ENCODE measurements at places on chromosomes 1 and 21. TPM values are rescaled to one million over a fixed set of nuclear protein-coding genes. Genes with fewer than 3 reads are reported as not detected.
A peak's percentile ranks its signal among the peaks of the same experiment; 100 is the strongest.

DNA sequence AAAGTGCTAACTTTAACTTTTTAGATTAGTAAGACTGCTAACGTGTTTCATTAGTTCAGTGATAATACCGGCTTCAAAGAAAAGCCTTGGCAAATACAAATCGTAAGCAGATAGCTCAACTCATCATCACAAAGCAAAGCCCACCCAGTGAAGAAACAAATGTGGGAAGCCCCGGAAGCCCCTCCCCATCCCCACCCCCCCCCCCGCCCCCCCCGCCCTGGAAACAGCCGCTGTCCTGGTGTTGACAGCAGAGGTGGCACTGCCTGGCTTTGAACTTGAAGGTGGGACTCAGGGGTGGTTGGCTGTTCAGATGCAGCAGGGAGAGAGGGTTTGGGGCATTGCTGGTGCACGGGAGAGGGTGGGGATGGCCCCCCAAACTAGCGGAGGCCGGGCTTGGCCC, 14.1 kb downstream of the PDXK start:
- H3K4me1 ChIP-seq: peaks cover 17% of the 10 kb centered on the region
- H3K27ac ChIP-seq: no peak overlapping the region
- no peak for DNase-seq
- H3K4me3 ChIP-seq: no peak overlapping the region
- H3K27me3 ChIP-seq: no peaks in the 10 kb centered on the region
- H3K36me3 ChIP-seq: no peaks in the 10 kb centered on the region

C1orf105 gene
- 17.7 TPM for total RNA-seq

C2CD2 gene
- total RNA-seq: 14.1 TPM

- H3K27ac ChIP-seq: peak overlapping the region; percentile 100
- H3K27me3 ChIP-seq: no peaks in the 10 kb centered on the region
- H3K4me3 ChIP-seq: peak overlapping the region; percentile 99
- H3K4me1 ChIP-seq: peaks cover 14% of the 10 kb centered on the region
Measured at GRCh38 chr1:114758256-114758832, 560 bp upstream of the CSDE1 start.

RXFP4 gene
- not detected for total RNA-seq

- peaks cover 3% of the 10 kb centered on the region for H3K27me3 ChIP-seq
- H3K4me1 ChIP-seq: peaks cover 3% of the 10 kb centered on the region
Measured at GRCh38 chr1:111503585-111504060, at the start of the genes ADORA3 and TMIGD3. Gene ADORA3, minus strand, starts transcription at chr1:111503633. Its CDS starts 279 bp downstream, at chr1:111503354. Gene TMIGD3, minus strand, starts transcription at chr1:111503633. Its CDS starts 279 bp downstream, at chr1:111503354.

PROK1 gene
- total RNA-seq: not detected

- no peak overlapping the region for H3K4me3 ChIP-seq
- no peaks in the 10 kb centered on the region for H3K27me3 ChIP-seq
- H3K27ac ChIP-seq: no peak overlapping the region
- DNase-seq: no peak
Measured at GRCh38 chr1:184048561-184049240, 2.8 kb upstream of the TSEN15 start.

- DNase-seq: no peak
- no peak overlapping the region for H3K27ac ChIP-seq
- H3K27me3 ChIP-seq: no peaks in the 10 kb centered on the region
- peaks cover 12% of the 10 kb centered on the region for H3K4me1 ChIP-seq
- peaks cover 31% of the 10 kb centered on the region for H3K36me3 ChIP-seq
- peak overlapping the region; percentile 89 for H3K4me3 ChIP-seq
Measured at GRCh38 chr1:84480650-84481049, 1.6 kb downstream of the RPF1 start.

OR2L8 gene
- total RNA-seq: not detected

- no peaks in the 10 kb centered on the region for H3K36me3 ChIP-seq
- H3K4me3 ChIP-seq: no peak within 1 kb of the TSS
- H3K4me1 ChIP-seq: no peaks in the 10 kb centered on the region
- DNase-seq: no peak
- no peaks in the 10 kb centered on the region for H3K27me3 ChIP-seq
- H3K27ac ChIP-seq: no peak within 1 kb of the TSS
Measured at GRCh38 chr1:247857069-247857984, at the start of gene TRIM58. Gene TRIM58, plus strand, starts transcription at chr1:247857187. Its CDS starts 60 bp downstream, at chr1:247857247.

DNA sequence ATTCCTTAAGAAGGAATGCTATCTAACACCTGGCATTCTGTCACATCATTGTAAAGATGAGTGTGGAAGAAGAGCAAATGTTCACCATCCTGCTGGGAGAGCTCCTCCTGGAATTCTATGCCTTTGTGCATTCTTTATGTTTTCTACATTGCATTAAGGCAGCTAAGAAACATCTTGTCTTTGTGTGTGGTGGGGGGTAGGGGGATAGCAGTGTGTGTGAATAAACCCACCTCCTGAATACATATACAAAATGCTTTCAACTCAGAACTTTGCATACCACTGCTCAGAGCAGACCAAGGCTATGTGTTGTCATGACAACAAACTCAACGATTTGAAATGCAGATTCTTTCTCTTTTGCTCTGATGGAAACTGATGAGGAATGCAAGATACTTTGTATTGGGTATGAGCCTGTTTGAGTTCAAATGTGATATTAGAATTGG, 193.6 kb upstream of the KAZN start:
- H3K4me1 ChIP-seq: no peaks in the 10 kb centered on the region
- H3K27ac ChIP-seq: no peak overlapping the region
- no peaks in the 10 kb centered on the region for H3K36me3 ChIP-seq

OR2T12 gene
- total RNA-seq: not detected

DNA sequence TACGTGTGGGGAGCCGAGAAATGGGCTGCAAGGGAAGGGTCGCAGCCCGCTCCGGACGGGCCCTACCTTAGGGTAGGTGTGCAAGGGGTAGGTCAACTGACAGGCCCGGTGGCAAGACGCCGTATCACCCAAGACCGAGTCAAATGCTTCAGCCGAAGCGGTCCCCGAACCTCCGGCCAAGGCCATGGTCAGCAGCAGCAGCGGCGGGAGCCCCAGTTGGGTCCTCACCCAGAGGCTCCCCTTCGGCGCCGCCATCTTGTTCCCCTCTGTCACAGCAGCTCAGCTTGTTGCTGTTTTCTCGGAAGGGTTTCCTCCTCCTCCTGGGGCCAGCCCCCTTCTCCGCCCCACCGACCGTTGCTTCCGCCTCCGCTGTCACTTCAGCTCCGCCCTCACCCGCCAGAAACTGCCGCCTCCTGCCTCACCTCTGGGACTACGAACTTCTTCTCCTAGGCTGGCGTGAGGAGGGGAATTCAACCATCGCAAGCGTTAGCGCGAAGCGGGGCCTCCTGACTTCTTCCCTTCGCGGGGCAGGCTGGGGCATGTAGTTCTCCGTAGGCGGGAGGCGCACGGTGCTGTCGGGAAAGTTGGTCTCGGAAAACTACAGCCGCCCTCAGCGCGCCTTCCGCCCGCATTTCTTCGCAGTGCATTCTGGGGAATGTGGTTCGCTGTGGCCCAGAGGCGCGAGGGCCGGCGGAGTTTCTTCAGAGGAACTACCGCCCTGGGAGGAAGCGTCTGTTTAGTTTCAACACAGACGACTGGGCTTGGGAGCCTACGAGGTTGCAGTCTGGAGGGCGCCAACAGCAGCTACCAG, at the start of the genes TCEANC2 and TMEM59:
Gene TCEANC2 (plus strand): TSS at position 675 of the 811 bp plus-strand sequence. CDS start 815 bp downstream, outside the sequence.
Gene TMEM59 (minus strand): TSS at position 271 of the 811 bp plus-strand sequence. CDS start 16 bp downstream, at position 255.
- H3K4me1 ChIP-seq: peaks cover 6% of the 10 kb centered on the region
- peak; percentile 99 for DNase-seq
- no peaks in the 10 kb centered on the region for H3K36me3 ChIP-seq
- H3K27me3 ChIP-seq: no peaks in the 10 kb centered on the region
- H3K4me3 ChIP-seq: peak within 1 kb of the TSS; percentile 86

DNA sequence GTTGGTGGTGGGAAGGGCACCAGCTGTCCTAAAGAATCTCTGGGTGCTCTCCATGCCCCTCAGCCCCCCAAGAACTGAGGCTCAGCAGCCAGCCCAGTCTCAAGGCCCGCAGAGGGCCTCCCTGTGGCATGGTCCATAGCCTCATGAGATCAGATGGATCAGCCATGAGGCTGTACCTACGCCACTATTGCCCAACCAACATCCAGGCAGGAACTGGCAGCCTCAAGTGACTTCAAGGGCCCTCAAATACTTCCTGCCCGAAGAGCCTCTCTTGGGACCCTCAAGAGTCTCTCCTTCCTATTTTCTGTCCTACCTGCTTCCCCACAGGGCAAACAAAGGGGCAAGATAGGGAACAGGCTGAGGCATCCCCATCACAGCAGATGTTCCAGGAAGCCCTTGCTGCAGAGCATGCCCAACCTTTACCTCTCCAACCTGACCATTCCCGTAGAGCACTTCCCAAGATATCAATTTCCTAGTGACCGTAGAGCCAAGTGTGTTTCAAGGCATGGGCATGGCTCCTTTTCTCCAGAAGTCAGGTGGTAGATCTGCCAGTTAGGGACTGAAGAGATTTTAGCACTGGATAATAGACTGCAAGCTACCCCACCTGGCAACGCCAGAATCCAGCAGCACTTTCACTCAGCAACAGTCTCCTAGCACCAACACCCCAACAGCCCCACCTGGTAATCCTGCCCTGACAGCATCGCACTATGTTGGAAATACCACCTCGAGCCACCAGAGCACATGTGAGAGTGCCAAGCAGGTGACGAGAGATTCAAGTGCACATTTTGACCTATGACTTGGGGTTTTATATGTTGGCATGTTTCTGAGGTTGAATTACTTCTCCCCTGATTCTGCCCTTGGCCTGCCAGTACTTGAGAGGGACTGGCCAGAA, 13.7 kb upstream of the MFSD2A start:
- peaks cover 8% of the 10 kb centered on the region for H3K4me1 ChIP-seq
- H3K27me3 ChIP-seq: peaks cover 3% of the 10 kb centered on the region
- no peak for DNase-seq
- no peak overlapping the region for H3K4me3 ChIP-seq
- no peaks in the 10 kb centered on the region for H3K36me3 ChIP-seq
- no peak overlapping the region for H3K27ac ChIP-seq

- DNase-seq: no peak
- no peak overlapping the region for H3K27ac ChIP-seq
- H3K4me3 ChIP-seq: no peak overlapping the region
- no peaks in the 10 kb centered on the region for H3K27me3 ChIP-seq
- peaks cover 4% of the 10 kb centered on the region for H3K4me1 ChIP-seq
Measured at GRCh38 chr1:27719286-27720251, 6.2 kb upstream of the FAM76A start.

- no peaks in the 10 kb centered on the region for H3K27me3 ChIP-seq
- peak; percentile 97 for DNase-seq
- H3K36me3 ChIP-seq: peaks cover 21% of the 10 kb centered on the region
- no peak overlapping the region for H3K4me3 ChIP-seq
- peak overlapping the region; percentile 73 for H3K27ac ChIP-seq
Measured at GRCh38 chr1:154767315-154768240, 102.5 kb downstream of the KCNN3 start.

DNA sequence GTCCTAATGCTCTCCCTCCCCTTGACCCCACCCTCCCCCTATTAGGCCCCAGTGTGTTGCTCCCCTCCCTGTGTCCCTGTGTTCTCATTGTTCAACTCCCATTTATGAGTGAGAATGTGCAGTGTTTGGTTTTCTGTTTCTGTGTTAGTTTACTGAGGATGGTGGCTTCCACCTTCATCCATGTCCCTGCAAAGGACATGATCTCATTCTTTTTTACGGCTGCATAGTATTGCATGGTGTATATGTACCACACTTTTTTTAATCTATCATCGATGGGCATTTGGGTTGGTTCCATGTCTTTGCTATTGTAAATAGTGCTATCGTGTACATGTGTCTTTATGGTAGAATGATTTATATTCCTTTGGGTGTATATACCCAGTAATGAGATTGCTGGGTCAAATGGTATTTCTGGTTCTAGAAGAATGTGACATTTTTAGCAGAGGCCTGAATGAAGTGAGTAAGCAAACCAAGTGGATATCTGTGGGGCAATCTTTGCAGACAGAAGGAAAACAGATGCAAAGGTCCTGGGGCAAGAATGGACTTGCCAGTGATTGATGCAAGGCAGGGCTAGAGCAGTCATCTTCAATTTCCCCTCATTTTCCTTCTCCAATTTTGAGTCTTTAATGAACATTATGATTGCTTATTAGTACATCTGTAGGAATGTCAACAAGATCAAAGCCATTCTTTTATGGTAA, 50.2 kb downstream of the UBE4B start:
- 0 out of 2 replicates have a peak, but pooled peaks cover 7% of the 10 kb centered on the region for H3K36me3 ChIP-seq
- H3K4me1 ChIP-seq: peaks cover 6% of the 10 kb centered on the region
- H3K27me3 ChIP-seq: no peaks in the 10 kb centered on the region
- no peak overlapping the region for H3K4me3 ChIP-seq
- no peak overlapping the region for H3K27ac ChIP-seq
- DNase-seq: no peak

GRCh38 chr1:118082984-118083383, 102.0 kb downstream of the SPAG17 start:
- no peaks in the 10 kb centered on the region for H3K27me3 ChIP-seq
- no peak overlapping the region for H3K27ac ChIP-seq
- no peak for DNase-seq
- no peak overlapping the region for H3K4me3 ChIP-seq
- peaks cover under 1% of the 10 kb centered on the region for H3K4me1 ChIP-seq

GNG4 gene
- 19.7 TPM for total RNA-seq

GRCh38 chr1:75836528-75837100, 39.9 kb downstream of the MSH4 start:
- H3K36me3 ChIP-seq: no peaks in the 10 kb centered on the region
- H3K4me1 ChIP-seq: no peaks in the 10 kb centered on the region
- H3K4me3 ChIP-seq: no peak overlapping the region
- no peaks in the 10 kb centered on the region for H3K27me3 ChIP-seq

NMNAT2 gene
- not detected for total RNA-seq

DNA sequence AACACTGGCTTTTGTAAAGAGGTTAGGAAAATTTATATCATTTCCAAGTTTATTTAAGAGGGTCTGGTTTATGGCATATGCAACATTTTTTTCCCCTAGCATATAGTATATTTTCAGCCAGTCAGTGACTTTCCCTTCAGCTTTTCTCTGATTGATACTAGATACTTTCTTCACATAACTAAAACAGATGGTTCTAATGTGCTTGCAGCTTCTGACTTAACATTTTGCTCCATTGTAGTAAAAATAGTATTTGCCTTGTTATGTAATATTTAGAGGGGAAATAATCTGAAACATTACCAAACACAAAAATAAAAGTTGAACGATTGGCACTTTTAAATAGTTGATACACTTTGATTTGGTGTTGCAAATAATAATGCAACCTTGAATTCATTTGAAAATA, 191.7 kb downstream of the GPR52 start:
- H3K27me3 ChIP-seq: no peaks in the 10 kb centered on the region
- no peaks in the 10 kb centered on the region for H3K4me1 ChIP-seq
- DNase-seq: no peak
- H3K36me3 ChIP-seq: no peaks in the 10 kb centered on the region
- no peak overlapping the region for H3K27ac ChIP-seq

CDCP2 gene
- not detected for total RNA-seq

GPR153 gene
- 58.2 TPM for total RNA-seq

TMPRSS15 gene
- not detected for total RNA-seq

IGSF3 gene
- 22.7 TPM for total RNA-seq

GRCh38 chr1:200354243-200354642, 55.6 kb downstream of the ZNF281 start:
- no peaks in the 10 kb centered on the region for H3K4me1 ChIP-seq
- no peak overlapping the region for H3K27ac ChIP-seq
- H3K27me3 ChIP-seq: no peaks in the 10 kb centered on the region
- no peaks in the 10 kb centered on the region for H3K36me3 ChIP-seq
- DNase-seq: no peak

DNA sequence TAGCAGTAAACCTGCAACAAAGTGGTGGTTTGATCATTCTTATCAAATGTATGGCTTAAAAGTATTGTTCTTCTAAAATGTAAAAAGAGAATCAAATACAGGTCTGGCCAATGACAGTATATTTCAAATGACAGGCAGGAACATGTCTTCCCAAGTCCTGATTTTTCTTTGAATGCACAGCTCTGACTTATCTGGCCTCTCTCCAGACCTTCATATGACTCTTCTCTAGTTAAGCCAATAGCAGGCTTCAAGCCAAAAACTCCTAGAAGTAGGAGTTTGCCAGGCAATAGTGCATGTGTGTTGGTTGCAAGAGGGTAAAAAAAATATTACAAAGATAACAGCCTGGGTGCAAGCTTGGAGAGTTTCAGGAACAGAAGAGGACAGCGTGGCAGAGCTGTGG, 345.5 kb downstream of the SMYD3 start:
- H3K27ac ChIP-seq: no peak overlapping the region
- no peaks in the 10 kb centered on the region for H3K27me3 ChIP-seq
- no peaks in the 10 kb centered on the region for H3K36me3 ChIP-seq
- H3K4me3 ChIP-seq: no peak overlapping the region
- DNase-seq: no peak

All from SJCRH30 (cell line).